ENCODE measurements at places on chromosomes 13 and 19.

- peak; percentile 77 for DNase-seq
Observed at GRCh38 chr13:105918842-105919741, 616.4 kb downstream of the EFNB2 start.

DNA sequence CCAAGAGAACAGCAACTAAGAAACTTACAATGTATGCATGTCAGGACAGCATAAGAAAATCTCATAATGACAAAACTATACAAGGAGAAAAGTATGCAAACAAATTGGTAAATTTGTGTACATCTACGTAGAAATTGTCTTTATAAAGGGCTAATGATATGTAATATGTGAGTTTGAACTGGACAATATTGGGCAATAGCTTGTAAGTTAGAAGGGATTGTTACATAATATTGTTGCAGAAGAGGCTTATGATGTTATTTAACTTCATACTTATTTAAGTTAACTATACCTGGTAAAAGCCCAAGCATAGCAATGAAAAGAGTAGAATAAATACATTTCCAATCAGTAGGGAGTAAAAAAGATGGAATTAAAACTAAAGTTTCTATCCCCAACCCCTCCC, 134.0 kb downstream of the MAB21L1 start:
- no peak for DNase-seq

GRCh38 chr13:43376596-43376995, 353.2 kb downstream of the DNAJC15 start:
- DNase-seq = no peak

DNA sequence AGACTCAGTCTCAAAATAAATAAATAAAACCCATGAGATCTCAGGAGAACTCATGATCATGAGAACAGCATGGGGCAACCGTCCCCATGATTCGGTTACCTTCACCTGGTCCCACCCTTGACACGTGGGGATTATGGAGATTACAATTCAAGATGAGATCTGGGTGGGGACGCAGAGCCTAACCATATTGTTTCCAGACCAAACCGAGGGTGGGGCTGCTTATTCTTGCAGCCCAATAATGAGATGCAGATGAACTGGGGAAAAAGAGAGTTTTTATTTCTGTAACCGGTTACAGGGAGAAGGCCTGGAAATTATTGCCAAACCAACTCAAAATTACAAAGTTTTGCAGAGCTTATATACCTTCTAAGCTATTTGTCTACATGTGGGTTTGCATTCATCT, 12.8 kb downstream of the TRAPPC2B start:
- DNase-seq = no peak

- DNase-seq = no peak
Observed at GRCh38 chr19:7694499-7694898, 7.4 kb downstream of the FCER2 start.

DNA sequence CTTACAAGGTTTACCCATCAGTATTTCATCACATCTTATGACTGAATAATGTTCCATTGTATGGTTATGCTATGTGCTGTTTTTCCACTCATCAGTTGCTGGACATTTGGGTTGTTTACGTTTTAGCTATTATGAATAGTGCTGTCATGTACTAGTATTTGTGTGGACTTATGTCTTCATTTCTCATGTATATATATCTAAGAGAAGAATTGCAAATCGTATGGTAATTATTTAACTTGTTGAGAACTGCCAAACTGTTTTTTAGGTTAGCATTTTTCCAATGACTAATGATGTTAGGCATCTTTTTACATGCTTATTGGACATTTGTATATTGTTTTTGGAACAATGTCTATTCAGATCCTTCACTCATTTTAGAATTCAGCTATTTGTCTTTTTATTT, 368.3 kb downstream of the LMO7 start:
- no peak for DNase-seq

GRCh38 chr13:29255567-29255966, 339.9 kb downstream of the SLC7A1 start:
- no peak for DNase-seq

- no peak for DNase-seq
Observed at GRCh38 chr13:26962671-26963070, 202.1 kb upstream of the GPR12 start.

DNA sequence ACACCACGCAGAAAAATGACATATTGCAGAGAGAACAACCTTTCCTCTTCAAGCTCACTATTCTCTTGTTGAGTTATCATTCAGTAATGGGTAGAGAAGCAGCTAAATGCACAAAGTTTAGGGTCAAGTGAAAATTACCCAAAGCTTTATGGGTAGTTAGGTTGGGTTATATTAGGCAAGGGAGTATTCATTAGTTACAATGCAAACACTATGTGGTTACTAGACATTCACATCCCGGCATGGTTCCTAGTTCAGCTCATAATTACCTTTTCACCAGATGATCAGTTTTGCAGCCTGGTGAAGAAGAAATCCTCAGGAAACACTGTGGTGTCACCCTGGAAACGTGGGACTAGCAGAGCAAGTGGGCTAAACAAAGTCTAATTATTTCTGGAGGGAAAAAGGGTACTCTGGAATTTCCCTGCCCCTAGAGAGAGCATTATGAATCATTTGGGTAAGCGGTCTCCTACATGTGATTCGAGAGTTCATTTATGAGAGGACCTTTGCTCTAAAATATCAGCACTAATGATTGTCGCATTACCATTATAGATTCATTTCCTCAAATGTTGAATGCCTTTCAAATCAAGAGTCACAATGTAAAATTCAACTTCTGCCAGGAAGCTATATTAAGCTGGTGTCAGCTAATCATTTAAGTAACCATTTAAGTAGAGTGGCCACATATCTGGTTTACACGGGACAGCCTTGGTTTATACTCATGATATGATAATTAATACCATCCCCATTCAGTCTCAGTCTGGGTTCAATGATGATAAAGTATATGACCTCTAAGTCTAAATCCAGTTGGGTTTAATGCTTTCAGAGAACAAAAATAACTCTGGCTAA, 1208.0 kb downstream of the DIAPH3 start:
- DNase-seq = no peak

DNA sequence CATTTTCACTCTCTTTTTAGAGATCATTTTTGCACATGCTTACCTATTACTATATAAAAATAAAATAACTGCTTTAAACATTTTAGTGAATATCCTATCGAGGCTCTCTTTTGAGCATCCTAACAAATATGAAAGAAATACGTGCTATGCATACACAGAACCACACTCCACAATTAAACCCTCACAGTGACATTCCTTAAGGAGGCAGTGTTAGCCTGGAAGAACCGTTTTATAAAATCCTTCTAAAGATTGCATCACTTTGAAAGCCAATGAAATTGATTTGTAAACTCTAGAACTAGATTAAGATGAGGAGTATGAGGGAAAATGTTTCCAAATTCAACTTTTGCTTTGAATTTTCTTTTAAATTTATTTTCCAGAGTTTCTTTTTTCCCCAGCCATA, 11.1 kb upstream of the ENOX1 start:
- DNase-seq = no peak

GRCh38 chr13:25447396-25447795, 75.6 kb downstream of the ATP8A2 start:
- DNase-seq = no peak

- no peak for DNase-seq
Observed at GRCh38 chr13:112113851-112114250, 46.9 kb downstream of the SOX1 start.

DNA sequence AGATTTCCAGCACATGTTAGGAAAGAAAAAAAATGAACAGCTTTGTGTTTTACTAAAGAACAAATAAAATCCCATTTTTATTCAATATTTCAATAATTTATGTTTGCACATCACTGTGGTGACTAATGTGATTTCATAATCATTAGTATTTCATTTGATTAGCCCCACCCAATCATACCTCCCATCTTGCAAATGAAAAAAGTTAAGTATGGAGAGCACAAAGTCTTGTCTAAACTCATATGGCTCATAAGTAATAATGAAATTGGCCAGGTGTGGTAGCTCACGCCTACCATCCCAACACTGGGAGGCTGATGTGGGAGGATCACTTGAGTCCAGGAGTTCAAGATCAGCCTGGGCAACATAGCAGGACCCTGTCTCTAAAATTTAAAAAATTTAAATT, 3.8 kb downstream of the ZNF490 start:
- no peak for DNase-seq

GRCh38 chr19:917323-918151, at the start of gene KISS1R:
KISS1R (plus strand) TSS chr19:917333; CDS start chr19:917503, 170 bp downstream.
- no peak for DNase-seq

- DNase-seq = no peak
Observed at GRCh38 chr13:72437458-72437857, 290.0 kb downstream of the MZT1 start.

GRCh38 chr13:110538632-110539031, 22.9 kb downstream of the RAB20 start:
- DNase-seq = no peak

DNA sequence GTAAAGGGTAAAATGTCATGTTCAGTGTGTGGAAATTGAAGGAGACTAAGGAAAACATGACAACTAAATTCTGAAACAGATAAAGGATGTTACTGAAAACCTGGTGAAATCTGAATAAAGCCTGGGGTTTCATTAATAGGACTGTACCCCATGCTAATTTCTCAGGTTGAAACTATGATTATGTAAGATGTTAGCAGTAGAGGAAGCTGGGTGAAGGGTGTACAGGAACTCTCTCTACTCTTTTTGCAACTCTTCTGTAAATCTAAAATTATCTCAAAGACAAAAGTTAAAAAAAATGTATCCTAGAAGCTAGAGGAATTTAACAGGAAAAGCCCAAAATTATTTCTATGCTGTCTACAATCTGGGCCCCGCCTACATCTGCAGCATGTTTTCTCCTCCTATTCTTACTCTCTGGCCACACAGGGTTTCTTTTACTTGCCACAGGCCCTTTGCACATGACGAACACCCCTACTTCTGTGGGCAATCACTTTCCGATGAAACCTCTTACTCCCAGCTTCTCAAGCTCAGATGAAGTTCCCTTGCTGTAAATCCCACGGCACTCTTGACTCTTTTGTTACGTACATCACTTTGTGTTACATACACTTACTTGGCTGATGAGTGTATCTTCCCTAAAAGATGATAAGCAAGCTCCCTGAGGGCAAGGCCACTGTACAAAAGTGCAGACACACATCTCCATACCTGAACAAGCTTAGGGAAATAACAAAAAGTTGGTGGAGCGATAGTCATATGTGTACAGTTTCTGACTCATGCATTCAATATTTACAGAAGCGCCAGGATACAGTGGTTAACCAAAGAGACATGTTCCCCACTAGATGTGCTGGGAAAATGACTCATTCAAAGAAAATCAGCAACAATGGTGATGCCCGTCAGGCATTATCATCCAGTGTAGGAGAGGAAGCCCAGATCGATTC, 32.6 kb downstream of the RUBCNL start:
- DNase-seq = no peak

GRCh38 chr13:111437856-111438547, 117.6 kb downstream of the TEX29 start:
- no peak for DNase-seq

DNA sequence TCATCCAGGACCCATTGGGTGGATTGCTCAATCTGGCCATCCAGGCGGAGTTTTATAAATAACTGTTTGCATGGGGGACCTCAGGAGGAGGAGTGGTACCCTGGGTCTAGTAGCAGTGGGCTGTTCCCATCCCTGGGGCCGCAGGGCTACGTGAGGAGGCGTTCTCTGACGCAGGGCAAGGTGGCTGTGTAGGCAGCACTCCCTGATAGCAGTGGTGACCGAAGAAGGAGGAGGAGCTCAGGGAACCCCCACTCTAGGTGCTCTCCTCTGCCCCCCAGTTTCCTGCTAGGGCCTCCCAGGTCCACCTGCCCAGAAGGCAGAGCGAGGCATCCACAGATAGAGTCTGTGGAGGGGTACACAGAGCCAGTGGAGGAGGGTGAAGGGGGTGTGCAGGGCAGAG, 64.1 kb downstream of the CCNE1 start:
- DNase-seq = no peak

GRCh38 chr13:46079770-46080169, 25.1 kb downstream of the CPB2 start:
- no peak for DNase-seq
